ENCODE measurements at places on chromosomes 4 and X.

- DNase-seq = no peak
These were observed 328.6 kb downstream of the ARHGAP10 start for GRCh38 chr4:148060264-148061140.

- peak; percentile 74 for DNase-seq
These were observed 32.0 kb upstream of the ANXA5 start for GRCh38 chr4:121728798-121729226.

- peak; percentile 66 for DNase-seq
These were observed 20.0 kb upstream of the CAMK2D start for GRCh38 chr4:113781439-113782040.

GRCh38 chr4:139523076-139523475 is 32.9 kb downstream of the SETD7 start:
- DNase-seq = no peak

GRCh38 chr4:169620880-169621248 is 486 bp downstream of the CLCN3 start:
- DNase-seq = peak; percentile 26

DNA sequence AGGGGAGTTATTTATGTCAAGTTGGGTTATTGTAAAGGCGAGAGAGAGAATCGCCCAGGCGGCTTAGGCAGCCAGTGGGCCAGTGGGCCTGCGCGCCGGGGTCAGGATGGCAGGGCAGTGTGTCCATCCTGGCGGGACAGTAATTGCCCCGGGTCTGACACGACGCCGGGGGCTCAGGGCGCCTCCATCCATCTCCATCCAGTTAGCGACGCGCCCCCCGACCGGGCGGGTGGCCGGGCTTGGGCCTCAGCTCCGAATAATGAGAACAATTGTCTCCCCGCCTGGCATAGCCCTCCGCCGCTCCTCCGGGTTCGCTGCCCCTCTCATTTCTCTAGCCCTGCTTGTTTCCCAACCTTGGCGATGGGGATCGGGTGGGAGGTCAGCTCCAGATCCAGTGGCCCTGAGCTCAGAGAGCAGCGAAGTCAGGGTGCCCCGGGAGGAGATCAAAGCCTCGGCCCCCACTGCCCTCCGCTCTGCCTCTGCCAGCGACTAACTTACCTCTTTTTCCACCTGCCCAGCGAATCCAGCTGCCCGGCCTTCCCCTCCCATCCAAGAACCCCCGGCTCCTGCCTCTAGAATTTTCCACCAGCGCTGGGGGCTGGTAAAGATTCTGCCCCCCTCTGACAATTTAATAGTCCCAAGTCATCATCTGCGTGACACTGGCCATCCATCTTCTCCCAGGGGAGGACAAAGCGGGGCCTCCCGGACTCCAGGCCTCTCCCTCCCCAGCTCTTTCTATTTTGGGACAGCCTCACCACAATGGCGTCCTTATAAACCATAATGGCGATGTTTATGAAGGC is 56.9 kb upstream of the TMEM33 start:
- no peak for DNase-seq

DNA sequence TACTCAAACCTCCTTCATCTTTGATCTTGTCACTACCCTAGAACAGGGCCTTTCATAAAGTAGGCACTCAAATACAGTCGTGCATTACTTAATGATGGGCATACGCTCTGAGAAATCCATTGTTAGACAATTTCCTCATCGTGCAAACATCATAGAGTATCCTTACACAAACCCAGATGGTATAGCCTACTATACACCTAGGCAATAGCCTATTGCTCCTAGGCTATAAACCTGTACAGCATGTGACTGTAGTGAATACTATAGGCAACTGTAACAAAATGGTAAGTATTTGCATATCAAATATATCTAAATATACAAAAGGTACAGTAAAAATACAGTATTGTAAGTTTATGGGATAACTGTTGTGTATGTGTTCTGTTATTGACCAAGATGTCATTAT is 31.9 kb downstream of the CLDN2 start:
- no peak for DNase-seq

DNA sequence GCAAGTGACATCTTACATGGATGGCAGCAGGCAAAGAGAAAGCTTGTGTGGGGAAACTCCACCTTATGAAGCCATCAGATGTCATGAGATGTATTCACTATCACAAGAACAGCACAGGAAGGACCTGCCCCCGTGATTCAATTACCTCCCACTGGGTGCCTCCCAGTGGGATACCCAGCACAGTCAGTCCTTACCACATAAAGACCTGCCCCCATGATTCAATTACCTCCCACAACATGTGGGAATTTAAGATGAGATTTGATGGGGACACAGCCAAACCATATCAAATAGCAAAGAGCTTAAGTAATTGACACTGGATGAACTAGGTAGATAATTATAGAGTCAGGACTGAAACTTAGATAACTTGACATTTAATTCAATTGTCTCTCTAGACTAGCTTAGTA is 85.6 kb downstream of the SLIT2 start:
- peak; percentile 72 for DNase-seq

- peak; percentile 54 for DNase-seq
These were observed 511 bp downstream of the PPM1K start for GRCh38 chr4:88283661-88284438.

DNA sequence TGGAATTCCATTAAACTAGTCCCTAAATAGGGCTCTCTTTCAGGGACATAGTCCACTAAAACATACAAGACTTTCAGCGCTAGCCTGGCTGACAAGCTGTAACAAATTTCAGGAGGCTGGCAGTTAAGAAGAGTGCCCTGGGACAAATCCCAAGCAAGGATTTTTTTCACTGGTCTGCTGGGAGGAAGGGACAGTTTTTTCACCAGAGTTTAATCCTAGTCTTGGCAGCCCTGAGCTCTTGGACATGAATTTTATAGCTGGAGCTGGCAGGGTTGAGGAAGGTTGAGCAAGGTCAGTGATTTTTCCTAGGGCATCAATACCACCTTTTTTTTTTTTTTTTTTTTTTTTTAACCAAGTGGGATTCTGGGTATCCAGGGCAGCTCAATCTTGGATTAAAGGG is 184.4 kb downstream of the SH2D1A start:
- DNase-seq = no peak

- DNase-seq = no peak
These were observed 225.5 kb upstream of the ANKRD50 start for GRCh38 chr4:124937993-124938392.

- peak; percentile 88 for DNase-seq
These were observed 12.8 kb upstream of the GUCY1B1 start for GRCh38 chr4:155745984-155746383.
